ENCODE measurements at places on chromosomes 16 and 17. TPM values are rescaled to one million over a fixed set of nuclear protein-coding genes. Genes with fewer than 3 reads are reported as not detected.
A peak's percentile ranks its signal among the peaks of the same experiment; 100 is the strongest.

DNA sequence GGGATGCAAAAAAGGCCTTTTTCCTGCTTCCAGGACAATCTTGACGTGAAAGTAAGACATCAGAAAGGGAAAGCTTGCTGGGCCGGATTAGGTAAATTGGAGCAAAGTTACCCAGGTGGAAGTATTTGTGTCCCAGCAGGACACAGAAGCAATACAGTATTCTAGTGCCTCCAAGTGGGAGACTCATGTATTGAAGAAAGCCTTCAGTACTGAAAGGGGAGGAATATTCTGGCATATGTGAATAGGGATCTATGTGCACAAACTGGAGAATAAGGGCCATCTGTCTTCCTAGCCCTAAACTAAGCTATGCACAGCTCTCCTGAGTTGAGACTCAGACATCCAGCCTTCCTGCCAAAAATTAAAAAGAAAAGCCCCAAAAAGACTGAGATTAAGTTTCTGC, 327.3 kb upstream of the CDH8 start:
- no peak overlapping the region for H3K4me3 ChIP-seq
- no peaks in the 10 kb centered on the region for H3K36me3 ChIP-seq
- peak; percentile 9 for DNase-seq
- no peaks in the 10 kb centered on the region for H3K27me3 ChIP-seq
- no peak overlapping the region for H3K27ac ChIP-seq
- no peaks in the 10 kb centered on the region for H3K4me1 ChIP-seq

The SLC5A10 gene
- polyA plus RNA-seq: not detected

GRCh38 chr16:873889-874288, 73.4 kb upstream of the GNG13 start:
- H3K27me3 ChIP-seq: no peaks in the 10 kb centered on the region
- no peak overlapping the region for H3K4me3 ChIP-seq
- H3K4me1 ChIP-seq: no peaks in the 10 kb centered on the region
- H3K36me3 ChIP-seq: no peaks in the 10 kb centered on the region

The ZFPM1 gene
- polyA plus RNA-seq: 1.2 TPM

The CCL17 gene
- polyA plus RNA-seq: not detected

GRCh38 chr16:50722960-50723359, 18.9 kb upstream of the CYLD start:
- no peak for DNase-seq
- H3K4me1 ChIP-seq: peaks cover 3% of the 10 kb centered on the region
- no peak overlapping the region for H3K27ac ChIP-seq
- no peaks in the 10 kb centered on the region for H3K27me3 ChIP-seq
- H3K4me3 ChIP-seq: no peak overlapping the region

The NPIPB13 gene
- 5.3 TPM for polyA plus RNA-seq

DNA sequence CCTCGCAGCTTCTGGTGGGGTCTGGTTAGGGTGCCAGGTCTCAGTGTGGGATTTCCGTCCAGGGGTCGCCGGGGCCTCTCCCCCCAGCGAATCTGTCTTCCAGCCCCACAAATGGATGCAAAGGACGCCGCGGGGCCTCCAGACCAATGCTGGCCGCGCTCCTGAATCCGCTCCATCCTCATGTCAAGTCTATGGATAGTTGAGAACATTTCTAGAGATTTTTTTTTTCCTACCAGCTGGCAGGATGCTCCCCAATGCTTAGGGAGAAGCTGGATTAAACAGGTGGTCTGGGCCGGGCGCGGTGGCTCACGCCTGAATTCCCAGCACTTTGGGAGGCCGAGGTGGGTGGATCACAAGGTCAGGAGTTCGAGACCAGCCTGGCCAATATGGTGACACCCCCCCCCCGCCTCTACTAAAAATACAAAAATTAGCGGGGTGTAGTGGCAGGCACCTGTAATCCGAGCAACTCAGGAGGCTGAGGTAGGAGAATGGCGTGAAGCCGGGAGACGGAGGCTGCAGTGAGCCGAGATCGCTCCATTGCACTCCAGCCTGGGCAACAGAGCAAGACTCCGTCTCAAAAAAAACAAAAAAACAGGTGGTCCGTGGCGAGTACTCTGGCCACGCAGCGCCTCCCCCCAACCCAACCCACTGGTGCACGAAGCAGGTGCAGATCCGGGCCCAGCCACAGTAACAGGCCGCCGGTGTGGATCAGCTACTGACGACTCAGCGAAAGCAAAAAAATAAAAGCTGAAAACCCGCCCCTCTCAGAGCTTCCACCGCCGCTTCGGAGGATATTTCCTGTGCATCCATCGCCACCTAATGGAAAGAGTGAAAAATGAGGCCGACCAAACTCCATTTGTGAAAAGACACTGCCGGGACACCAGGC, 1.1 kb upstream of the NXN start:
- peak overlapping the region; percentile 32 for H3K27ac ChIP-seq
- peaks cover 17% of the 10 kb centered on the region for H3K27me3 ChIP-seq
- H3K4me1 ChIP-seq: peaks cover 10% of the 10 kb centered on the region
- peak overlapping the region; percentile 54 for H3K4me3 ChIP-seq
- DNase-seq: peak; percentile 80
- H3K36me3 ChIP-seq: no peaks in the 10 kb centered on the region

GRCh38 chr17:63041251-63041650, 75.2 kb downstream of the TANC2 start:
- H3K27me3 ChIP-seq: no peaks in the 10 kb centered on the region
- DNase-seq: no peak
- H3K36me3 ChIP-seq: peaks cover 5% of the 10 kb centered on the region

- H3K27me3 ChIP-seq: no peaks in the 10 kb centered on the region
- no peaks in the 10 kb centered on the region for H3K4me1 ChIP-seq
- H3K27ac ChIP-seq: no peak overlapping the region
- no peaks in the 10 kb centered on the region for H3K36me3 ChIP-seq
- H3K4me3 ChIP-seq: no peak overlapping the region
These were observed 59.1 kb downstream of the GRIN2A start for GRCh38 chr16:10123141-10123540.

GRCh38 chr16:886084-886543, 84.7 kb downstream of the LMF1 start:
- no peak overlapping the region for H3K4me3 ChIP-seq
- peaks cover 3% of the 10 kb centered on the region for H3K4me1 ChIP-seq
- H3K27ac ChIP-seq: no peak overlapping the region
- no peaks in the 10 kb centered on the region for H3K36me3 ChIP-seq

DNA sequence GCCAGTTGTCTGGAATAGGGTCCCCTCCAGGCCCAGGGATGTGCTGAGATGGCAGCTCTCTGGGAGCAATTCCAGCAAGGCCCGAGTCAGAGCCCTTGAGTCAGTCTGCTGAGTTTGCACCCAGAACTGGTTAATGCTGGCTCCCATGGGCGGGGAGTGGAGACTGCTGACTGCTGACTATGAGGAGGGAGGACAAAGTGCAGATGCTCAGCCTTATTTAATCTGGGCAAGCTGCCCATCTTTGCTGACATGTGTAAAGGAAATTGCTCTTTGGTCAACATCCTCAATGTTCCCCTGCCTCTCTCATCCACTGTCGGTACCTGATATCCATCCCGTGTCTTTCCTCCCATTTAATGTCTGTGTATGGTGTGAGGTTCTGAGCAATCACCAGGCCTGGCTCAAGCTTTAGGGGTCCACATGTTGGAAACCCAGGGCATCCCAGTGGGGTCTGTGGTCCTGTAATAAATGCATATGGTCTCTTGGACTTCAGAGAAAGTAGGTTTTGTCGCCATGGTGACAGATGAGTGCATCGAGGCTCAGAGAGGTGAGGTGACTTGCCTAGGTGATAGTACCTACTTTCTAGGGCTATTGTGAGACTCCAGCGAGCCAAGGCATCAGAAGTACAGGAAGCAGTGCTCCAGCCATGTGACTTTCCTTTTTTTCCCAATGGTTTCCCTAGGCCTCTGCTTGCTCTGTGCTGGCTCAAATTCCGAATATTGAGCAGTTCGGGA, 20.0 kb upstream of the RNF135 start:
- DNase-seq: peak; percentile 78
- H3K27ac ChIP-seq: peak overlapping the region; percentile 29
- H3K36me3 ChIP-seq: no peaks in the 10 kb centered on the region
- no peaks in the 10 kb centered on the region for H3K27me3 ChIP-seq
- no peak overlapping the region for H3K4me3 ChIP-seq
- H3K4me1 ChIP-seq: 0 out of 2 replicates have a peak, but pooled peaks cover 5% of the 10 kb centered on the region

The SYT17 gene
- 0.39 TPM for polyA plus RNA-seq

The NOTUM gene
- polyA plus RNA-seq: 0.33 TPM

The GRB7 gene
- not detected for polyA plus RNA-seq

DNA sequence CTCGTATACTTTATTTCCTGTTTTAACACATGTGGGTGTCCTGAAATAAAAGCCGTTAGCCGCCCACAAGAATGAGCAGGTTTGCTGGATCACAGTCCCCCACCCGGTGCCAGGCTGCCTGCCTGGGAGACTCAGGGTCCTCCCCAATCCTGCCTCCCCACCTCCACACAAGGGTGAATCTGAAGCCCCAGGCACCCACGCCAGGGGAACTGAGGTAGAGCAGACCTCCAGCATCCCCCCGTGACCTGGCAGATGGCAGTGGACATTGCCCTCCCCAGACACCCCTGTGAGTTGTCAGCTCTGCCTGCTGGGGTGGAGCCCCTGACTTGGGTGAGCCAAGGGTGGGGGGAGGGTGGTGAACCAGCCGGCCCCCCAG, 114.8 kb downstream of the METRNL start:
- H3K36me3 ChIP-seq: no peaks in the 10 kb centered on the region
- no peak overlapping the region for H3K4me3 ChIP-seq
- H3K27ac ChIP-seq: no peak overlapping the region

The EFCAB5 gene
- not detected for polyA plus RNA-seq

- no peak overlapping the region for H3K4me3 ChIP-seq
- DNase-seq: no peak
- no peak overlapping the region for H3K27ac ChIP-seq
- H3K4me1 ChIP-seq: no peaks in the 10 kb centered on the region
These were observed 78.7 kb upstream of the GPRC5B start for GRCh38 chr16:19963301-19963700.

GRCh38 chr16:48049847-48050246, 105.9 kb downstream of the ABCC12 start:
- no peaks in the 10 kb centered on the region for H3K4me1 ChIP-seq
- H3K4me3 ChIP-seq: no peak overlapping the region
- H3K36me3 ChIP-seq: no peaks in the 10 kb centered on the region
- no peak for DNase-seq

DNA sequence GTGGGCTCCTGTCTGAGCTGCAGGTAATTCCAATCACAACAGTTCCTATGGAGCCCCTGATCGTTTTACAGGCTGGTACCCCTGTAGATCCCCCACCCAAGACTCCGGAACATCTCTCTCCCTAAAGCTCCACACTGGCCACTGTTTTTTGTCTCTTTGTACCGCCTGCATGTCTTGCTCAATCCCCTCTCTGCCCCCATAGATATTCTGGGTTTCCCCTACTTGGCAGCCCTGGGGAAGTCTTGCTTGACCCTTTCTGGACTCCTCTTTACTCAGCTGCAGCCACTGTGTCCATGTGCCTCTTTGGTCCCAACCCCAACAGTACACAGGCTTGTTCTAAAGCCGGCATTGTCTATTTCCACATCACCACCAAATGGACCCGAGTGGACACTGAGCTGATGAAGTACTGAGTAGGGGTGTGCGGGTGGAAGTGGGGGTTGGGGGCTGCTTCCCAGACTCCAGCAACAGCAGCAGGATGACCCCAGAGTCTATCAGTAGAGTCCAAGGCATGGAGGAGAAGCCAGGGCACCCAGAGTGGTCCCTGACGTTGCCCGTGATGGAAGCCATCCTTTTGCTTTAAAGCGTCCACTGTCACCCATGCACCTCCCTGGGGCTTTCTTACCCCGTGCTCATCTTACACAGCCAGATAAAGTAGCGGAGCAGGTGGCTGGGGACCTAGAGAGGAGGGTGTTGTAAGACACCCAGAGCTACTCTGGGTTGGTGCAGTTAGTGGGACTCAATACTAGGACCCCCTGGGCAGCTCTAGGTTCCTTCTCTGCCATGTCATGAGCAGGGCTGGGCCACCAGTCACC, 6.4 kb downstream of the CD300LB start:
- DNase-seq: peak; percentile 9
- H3K27me3 ChIP-seq: no peaks in the 10 kb centered on the region
- H3K27ac ChIP-seq: no peak overlapping the region
- H3K4me1 ChIP-seq: no peaks in the 10 kb centered on the region
- H3K36me3 ChIP-seq: no peaks in the 10 kb centered on the region
- H3K4me3 ChIP-seq: no peak overlapping the region

The GPRC5C gene
- polyA plus RNA-seq: not detected

GRCh38 chr16:88726408-88726749, 20.1 kb downstream of the CTU2 start:
- H3K4me1 ChIP-seq: peaks cover 45% of the 10 kb centered on the region
- peaks cover 48% of the 10 kb centered on the region for H3K36me3 ChIP-seq
- no peak for DNase-seq
- H3K27me3 ChIP-seq: no peaks in the 10 kb centered on the region

GRCh38 chr17:70810609-70811008, 641.3 kb downstream of the KCNJ2 start:
- H3K27me3 ChIP-seq: no peaks in the 10 kb centered on the region
- DNase-seq: no peak
- no peak overlapping the region for H3K27ac ChIP-seq
- no peaks in the 10 kb centered on the region for H3K36me3 ChIP-seq
- no peak overlapping the region for H3K4me3 ChIP-seq
- H3K4me1 ChIP-seq: no peaks in the 10 kb centered on the region

The PPY gene
- polyA plus RNA-seq: not detected

The TBC1D3H gene
- polyA plus RNA-seq: not detected

DNA sequence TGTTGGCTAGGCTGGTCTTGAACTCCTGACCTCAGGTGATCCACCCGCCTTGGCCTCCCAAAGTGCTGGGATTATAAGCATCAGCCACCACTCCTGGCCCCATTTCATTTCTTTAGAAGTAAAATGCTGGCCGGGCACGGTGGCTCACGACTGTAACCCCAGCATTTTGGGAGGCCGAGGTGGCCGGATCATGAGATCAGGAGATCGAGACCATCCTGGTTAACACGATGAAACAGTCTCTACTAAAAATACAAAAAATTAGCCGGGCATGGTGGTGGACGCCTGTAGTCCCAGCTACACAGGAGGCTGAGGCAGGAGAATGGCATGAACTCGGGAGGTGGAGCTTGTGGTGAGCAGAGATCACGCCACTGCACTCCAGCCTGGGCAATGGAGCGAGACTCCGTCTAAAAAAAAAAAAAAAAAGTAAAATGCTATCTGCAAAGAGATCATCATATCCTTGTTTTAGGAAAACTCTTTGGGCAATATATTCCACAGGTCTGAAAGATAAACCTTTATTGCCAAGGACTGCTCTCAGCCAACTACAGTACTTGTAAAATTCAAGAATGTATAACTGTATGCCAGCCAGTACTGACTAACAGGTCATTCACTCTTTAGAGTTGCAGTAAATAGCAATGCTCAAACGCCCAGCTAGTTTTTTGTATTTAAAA, 3.8 kb downstream of the GJC1 start:
- H3K36me3 ChIP-seq: no peaks in the 10 kb centered on the region
- H3K4me1 ChIP-seq: peaks cover 10% of the 10 kb centered on the region
- H3K27ac ChIP-seq: peak overlapping the region; percentile 14
- no peak for DNase-seq
- no peak overlapping the region for H3K4me3 ChIP-seq

The SNX20 gene
- not detected for polyA plus RNA-seq

The FOXN1 gene
- not detected for polyA plus RNA-seq

DNA sequence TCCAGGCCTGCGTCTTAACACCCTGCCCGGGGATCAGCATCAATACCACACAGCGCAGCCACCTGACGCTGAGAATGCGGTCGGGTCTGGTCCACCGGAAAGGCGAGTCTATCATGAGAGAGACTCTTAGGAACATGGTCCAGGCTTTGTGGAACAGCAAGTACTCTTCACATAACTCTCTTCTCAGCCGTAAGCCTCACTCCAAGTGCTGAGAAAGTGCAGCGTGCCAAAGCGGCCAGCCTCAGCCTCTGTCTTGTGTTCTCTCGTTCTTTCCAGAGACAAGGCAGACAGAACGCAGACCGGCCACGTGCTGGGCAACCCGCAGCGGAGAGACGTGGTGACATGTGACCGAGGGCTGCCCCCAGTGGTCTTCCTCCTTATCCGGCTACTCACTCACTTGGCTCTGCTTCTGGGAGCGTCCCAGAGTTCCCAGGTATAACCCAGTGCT, 34.4 kb upstream of the ENDOV start:
- no peaks in the 10 kb centered on the region for H3K27me3 ChIP-seq
- no peak overlapping the region for H3K27ac ChIP-seq
- no peak for DNase-seq

Measured in SK-N-SH (cell line).